ENCODE measurements at places on chromosomes 2 and 18.

- DNase-seq: no peak
These were observed 195.3 kb downstream of the FHOD3 start for GRCh38 chr18:36492604-36493329.

DNA sequence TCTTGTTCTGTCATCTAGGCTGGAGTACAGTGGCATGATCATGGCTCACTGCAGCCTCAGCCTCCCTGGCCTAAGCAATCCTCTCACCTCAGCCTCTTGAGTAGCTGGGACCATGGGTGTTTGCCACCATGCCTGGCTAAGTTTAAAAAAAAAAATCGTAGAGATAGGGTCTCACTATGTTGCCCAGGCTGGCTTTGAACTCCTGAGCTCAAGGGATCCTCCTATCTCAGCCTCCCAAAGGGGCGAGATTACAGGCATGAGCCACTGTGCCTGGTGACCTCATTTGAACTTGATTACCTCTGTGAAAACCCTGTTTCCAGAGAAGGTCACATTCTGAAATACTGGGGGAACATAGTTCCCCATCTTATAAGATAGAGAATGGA is 190.3 kb downstream of the NEDD4L start:
- DNase-seq: no peak

- peak; percentile 50 for DNase-seq
These were observed at the start of gene NAB1 for GRCh38 chr2:190649035-190649797. Gene NAB1, plus strand, starts transcription at chr2:190649083. Its CDS starts 10,094 bp downstream, at chr2:190659177.

- no peak for DNase-seq
These were observed 181.7 kb upstream of the COPS8 start for GRCh38 chr2:236903978-236904377.

GRCh38 chr18:53780666-53781065 is 443.8 kb downstream of the MBD2 start:
- no peak for DNase-seq

DNA sequence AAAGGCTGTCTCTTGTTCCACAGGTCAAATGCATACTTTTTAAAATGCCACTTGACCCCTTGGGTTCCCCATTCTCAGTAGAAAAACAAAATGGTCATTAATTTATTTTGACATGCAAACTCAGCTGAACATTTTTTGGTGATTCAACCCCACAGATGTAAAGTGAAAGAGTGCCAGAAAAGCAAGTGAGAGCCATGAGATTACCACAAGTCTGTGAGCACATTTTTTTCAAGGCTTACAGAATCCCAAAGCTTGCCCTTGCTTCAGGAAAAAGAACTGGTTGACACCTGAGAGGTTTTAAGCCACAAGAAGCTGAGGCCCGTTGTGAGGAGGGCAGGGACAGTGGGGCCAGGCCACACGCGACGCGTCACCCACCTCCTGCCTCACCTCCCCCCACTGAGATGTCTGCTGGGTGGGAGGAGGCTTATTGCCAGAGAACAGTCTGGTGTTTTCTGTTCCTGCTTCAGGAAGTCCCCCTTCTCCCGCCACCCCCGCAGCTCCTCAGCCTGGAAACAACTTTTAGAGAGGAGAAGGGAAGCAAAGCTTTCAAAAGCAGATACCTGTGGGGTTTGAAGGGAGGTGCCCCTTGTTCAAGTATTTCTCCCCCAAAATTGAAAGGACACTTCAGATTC is 70.4 kb upstream of the CYP1B1 start:
- peak; percentile 7 for DNase-seq

DNA sequence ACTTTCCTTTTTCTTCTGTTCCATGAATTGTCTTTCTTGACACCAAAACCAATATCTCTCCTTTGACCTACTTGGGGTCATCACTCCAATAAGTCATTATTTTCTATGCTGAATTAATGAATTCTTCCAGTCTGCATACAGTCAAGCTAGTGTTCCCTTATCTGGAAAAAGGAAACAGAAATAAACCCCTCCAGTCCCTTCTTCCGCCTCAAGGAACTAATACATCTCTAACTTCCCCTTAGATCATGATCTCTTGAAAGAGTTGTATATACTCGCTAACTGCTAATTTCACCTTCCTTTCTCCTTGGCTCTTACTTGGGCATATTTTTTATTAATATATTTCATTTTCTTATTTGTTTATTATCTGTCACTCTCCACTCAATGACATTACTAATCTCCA is 7.3 kb upstream of the ARHGAP15 start:
- DNase-seq: no peak

- DNase-seq: no peak
These were observed 157.4 kb downstream of the CTIF start for GRCh38 chr18:48696218-48696617.

- no peak for DNase-seq
These were observed 2.0 kb upstream of the GAL3ST2 start for GRCh38 chr2:241774419-241775222.

- DNase-seq: no peak
These were observed 4.0 kb downstream of the SNORC start for GRCh38 chr2:232873909-232874641.

- no peak for DNase-seq
These were observed 168.7 kb upstream of the RASGRP3 start for GRCh38 chr2:33307659-33308270.

- DNase-seq: no peak
These were observed 1.2 kb downstream of the PIEZO2 start for GRCh38 chr18:11147962-11148679.

DNA sequence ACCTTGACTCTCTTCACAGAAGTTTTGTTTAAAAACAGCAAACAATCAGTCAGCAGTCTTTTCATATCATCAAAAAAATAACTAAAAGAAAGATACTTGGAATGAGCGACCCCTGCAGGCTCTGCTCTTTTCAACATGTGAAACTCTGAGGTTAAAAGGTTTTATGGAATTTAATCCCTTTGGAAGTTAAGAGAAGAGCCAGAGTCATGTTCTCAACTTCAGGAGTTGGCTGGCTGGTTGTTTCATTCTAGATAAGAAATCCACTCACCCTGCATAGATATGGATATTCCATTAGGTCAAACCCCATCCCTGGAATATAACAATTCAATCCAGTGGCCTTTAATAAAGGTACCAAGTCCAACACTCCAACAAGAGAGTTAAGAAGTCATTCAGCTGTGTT is 115.6 kb upstream of the RMDN2 start:
- no peak for DNase-seq

GRCh38 chr2:44937688-44938240 is 3.7 kb upstream of the SIX3 start:
- no peak for DNase-seq

DNA sequence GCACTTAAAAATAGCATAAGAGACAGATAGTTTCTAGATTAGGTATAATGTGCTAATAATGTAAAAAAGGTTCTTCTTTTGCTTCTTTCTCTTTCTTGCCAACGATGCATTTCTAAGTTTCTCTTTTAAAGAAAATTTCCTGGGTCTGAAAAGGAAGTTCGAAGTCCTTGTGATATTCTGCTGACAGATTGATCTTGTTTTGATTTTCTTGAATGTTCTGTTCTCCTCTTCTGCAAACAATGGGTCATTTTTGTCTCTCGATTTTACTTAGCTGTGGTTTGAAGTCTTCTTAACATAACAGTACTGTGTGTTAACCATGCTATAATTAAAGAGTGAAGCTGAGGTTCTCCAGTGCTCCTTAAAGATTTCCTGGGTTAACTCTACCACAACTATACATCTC is 61.1 kb upstream of the ACYP2 start:
- no peak for DNase-seq

DNA sequence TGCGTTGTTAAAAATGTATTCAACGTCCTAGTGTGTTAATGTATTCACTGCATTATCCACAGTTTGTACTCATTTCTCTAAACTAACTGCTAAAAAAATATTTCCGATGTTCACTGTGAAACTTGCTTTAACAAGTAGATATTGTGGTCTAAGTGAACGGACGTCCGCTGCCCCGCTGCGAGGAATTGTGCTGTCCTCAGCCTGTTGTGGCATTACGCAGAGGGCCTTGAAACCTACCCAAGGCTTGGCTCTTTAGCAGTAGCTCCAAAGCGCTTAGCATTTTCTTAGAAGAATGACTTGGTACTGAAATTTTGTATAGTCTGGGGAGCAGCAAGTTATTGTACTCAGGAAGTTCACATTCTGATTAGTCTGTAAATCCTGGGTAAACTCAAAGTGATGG is 136.5 kb upstream of the SP5 start:
- no peak for DNase-seq

GRCh38 chr2:37786854-37787253 is 115.4 kb upstream of the CDC42EP3 start:
- no peak for DNase-seq

- DNase-seq: no peak
These were observed 131.7 kb downstream of the KLHL29 start for GRCh38 chr2:23516520-23517256.

DNA sequence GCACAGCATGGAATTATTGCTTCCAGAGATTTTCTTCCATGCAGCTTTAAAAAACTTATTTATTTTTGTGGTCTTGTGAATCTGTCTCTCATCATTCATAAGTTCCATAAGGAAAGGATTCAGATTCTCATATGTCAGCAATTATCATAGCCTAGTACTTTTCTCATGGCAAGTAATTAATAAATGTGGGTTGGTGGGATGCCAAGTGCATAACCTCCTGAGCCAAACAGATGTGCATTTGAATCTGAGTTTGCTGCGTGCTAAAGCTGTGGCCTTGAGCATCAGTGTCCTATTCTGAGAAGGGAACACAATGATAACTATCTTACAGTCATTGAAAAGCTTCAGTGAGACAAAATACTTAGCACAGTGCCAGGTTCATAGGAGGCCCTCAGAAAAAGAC is 331.9 kb downstream of the PDE11A start:
- no peak for DNase-seq

DNA sequence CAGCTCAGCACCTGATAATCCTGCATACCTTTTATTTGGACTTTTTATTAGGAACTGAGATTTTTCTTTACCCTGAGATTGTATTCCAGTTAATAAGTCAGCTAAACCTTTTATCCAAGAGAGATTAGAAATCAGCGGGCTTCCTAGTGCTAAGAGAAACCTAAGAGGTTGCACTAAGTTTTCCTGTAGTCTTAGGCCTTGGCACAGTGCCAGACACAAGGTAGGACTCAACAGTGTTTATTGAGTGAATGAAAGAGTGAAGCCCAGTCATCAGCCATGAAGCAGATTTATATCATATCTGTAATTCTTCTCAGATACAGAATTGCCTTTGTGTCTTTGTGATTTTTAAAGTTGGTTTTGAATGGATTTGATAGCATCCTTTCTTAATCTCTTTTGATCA is 13.6 kb downstream of the OTX1 start:
- DNase-seq: no peak

GRCh38 chr2:152344579-152345195 is 9.7 kb downstream of the FMNL2 start:
- DNase-seq: no peak

- no peak for DNase-seq
These were observed 105.0 kb downstream of the SMC6 start for GRCh38 chr2:17648581-17648980.

DNA sequence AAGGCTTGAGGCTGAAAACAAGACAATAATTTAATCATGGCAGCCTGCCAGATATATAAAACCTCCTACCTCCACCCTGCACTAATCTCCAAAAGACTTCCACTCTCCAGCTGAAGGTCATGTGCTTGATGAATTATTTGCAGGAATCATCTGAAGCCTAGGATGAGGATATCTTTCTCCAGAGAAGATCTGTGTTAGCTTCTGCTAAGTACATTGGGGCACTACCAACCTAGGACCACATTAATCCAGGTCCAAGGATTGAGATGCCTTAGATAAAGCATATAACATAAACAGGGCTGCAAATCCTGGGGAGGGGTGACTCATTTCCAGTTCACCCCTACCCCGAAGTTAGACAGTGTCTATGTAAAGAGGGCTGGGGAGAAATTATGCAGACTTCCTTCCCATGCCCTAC is 80.5 kb upstream of the FRZB start:
- DNase-seq: no peak

GRCh38 chr2:72950558-72951255 is 33.4 kb downstream of the EMX1 start:
- DNase-seq: no peak

DNA sequence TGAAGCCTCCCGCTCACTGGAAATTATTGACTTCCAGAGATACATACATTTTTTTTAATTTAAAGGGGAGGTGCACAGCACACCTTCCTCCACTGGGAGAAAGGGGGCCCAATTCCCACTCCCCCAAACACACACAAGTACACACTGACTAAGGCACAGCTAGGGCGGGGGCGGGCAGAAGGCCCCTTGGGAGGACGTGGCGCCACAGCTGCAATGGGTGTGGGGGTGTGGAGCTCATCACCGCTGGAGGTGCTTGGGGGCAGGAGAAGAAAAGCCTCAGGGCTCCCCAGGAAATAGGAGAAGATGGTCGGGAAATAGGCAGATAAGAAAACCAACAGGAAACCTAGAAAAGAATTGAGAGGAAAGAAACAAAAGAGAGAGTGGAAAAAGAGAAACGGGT is 127.3 kb upstream of the FAM98A start:
- no peak for DNase-seq

DNA sequence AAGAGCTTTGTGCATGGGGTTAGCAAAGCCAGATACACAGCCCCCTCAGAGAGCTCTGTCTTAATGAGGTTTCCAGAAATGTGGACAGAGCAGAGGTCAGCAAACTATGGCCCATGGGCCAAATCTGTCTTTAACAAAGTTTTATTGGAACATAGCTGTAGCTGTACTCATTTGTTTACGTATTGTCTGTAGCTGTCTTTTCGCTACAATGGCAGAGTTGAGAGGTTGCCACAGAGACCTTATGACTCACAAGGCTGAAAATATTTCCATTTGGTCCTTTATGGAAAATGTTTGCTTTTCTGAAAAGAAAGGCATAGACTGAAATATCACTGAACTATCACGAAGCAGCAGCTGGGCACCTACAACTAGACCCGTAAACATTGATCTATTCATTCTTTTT is 841.8 kb downstream of the SLC4A3 start:
- no peak for DNase-seq

GRCh38 chr2:234355021-234355720 is 141.7 kb downstream of the ARL4C start:
- no peak for DNase-seq

DNA sequence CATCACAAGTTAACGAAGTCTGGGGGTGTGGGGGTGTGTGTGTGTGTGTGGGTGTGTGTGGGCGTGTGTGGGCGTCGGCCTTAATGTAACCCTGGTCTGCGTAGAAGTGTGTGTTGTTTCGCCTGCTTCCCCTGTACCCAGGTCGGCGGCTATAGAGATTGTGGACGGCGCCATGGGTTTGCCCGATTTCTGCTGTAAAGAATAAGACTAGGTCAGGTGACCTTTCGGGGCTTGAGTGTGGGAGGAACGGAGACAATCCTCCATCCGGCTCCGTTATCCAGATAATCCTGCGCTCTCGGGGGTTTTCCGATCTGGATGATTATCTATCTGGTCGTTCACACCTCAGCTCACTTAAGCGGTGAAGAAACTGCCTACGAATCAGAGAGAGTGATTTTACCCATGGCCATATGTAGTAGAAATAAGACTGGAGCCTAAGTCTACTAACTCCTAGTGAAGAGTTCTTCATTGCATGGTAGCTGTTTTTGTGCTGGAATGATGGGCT is 543 bp downstream of the HADHB start:
- DNase-seq: peak; percentile 37

Measured in stimulated activated CD4-positive, alpha-beta T cell treated with anti-CD3 and anti-CD28 coated beads, Interleukin-4, amount 100 ng/mL, for 48 hours (primary cell).